Activated CD4-positive, alpha-beta T cell treated with anti-CD3 and anti-CD28 coated beads for 24 hours (primary cell): ENCODE measurements at places on chromosomes 2 and 18.

DNA sequence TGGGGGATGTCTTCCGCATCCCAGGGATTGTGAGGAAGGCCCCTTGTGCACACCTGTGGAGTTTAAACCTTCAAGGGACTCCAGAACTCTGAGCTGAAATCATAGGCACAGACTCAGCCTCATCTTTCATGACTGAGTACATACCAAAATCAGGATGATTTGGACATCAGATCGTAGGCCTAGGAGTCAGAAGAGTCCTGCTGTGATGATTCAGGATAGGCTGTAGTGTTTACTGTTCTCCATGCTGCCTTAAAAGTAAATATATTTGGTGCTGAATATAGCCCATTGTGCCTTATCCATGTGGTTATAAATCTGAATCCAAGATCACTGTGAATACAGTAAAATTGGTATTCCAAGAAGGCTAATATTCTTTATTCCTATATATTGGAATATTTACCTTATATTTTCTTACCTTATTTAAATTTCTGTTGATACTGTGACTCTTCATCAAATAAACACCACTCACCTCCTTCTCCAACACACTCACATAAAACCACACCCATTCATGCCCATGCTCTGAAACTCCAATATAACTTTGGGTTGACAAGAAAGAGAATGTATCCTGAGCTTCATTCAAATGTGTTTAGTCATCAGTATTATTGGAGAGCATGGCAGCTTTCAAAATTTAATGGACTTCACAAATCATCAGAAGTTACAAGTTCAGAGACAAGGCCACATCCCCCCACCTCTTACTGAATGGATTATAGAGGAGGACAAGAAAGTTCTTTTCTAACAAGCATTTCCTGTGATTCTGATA, 561.4 kb upstream of the LINC00305 start:
- DNase-seq = no peak

DNA sequence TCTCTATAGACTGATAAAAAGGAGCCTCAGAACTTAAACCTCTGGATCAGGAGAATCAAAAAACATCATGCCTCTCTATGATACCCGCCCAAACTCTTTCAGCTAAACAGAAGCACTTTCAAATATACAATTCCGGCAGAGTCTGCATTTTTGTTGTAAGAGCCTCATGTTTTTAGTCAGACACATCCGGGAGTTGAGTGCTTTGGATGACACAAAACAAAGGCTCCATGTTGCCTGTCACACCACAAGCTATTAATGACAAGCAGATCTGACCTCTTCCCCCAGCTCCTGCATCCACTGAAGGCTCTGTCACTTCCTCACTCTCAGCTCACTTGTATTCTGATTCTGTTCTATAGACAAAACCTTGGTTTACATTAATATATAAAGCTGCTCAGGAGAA, 33.2 kb downstream of the SLC38A11 start:
- DNase-seq = no peak

GRCh38 chr2:85545780-85546240, 6.8 kb downstream of the MAT2A start:
- no peak for DNase-seq

DNA sequence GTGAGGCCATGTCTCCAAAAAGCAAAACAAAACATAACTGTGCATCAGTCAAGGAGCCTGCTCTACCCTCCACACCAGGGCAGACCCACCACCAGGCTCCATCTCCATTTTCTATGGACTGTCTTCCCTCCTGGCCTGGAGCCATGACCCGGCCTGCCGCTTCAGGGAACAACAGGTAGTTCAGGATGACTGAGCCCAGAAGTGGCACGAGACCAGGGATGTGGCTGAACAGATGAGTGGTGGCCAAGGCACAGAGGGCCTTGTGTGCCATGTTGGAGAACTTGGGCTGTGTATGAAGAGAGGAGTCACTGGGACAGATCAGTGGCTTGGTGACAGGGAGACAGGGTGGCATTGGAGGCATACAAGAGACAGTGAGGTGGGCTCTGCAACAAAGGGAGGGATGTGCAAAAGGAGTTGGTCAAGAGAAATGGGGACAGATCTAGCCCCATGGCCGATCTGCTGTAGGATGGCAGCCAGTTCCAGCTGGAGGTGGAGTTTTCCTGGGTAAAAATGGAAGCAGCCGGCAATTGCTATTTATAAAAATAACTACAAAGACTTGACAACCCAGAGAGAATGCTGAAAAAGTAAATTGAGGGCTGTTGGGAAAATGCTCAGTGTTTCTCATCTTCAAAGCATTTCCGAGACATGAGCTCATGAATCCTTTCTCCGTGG, 35.0 kb downstream of the TMEM177 start:
- DNase-seq = no peak

DNA sequence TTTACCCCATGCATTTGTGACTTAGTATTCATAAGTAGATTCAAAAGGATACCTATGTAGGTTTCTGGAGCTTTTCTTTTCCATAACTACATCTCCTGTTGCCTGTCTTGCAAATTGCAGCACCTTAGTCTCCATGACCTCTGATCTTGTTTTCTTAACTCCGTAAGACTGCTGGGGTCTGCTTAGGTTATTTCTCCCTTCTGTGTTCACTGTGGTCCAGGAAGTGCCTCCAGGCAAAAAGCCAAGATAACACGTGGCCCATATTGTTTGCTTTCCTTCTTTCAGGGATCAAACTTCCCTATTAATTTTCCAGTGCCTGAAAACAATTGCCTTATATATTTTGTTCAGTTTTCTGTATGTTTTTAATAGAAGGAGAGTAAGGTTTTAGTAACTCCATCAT, 86.4 kb downstream of the GCA start:
- DNase-seq = no peak

- DNase-seq = no peak
These were observed 782.5 kb upstream of the ZEB2 start for GRCh38 chr2:145302451-145302850.

DNA sequence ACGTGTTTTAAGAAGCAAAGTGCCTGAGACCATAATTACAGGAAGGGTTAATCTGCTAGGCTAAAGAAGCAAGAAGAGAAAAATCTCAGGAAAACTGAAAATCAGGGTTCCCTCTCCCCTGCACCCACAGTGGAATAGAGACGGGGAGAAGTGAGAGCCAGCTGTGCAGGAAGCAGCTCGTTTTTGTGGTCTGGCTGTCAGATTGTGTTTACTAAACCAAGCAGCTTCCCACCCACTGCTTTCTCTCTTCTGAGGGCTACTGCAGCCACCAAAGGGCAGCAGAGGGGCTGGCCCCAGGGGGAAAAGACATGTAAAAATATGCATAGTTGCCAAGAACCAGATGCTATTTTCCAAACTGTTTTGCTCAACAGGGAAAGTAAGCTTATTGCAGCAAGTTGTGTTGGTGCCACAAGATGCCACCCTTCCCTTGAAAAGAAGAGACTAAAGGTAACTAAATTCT, 72.6 kb upstream of the THUMPD2 start:
- no peak for DNase-seq

- DNase-seq = no peak
These were observed 657.0 kb upstream of the SYT4 start for GRCh38 chr18:43934322-43934721.

- no peak for DNase-seq
These were observed 109.6 kb upstream of the SNTG2 start for GRCh38 chr2:841036-841435.

GRCh38 chr18:41231681-41232080, 723.4 kb upstream of the PIK3C3 start:
- no peak for DNase-seq

DNA sequence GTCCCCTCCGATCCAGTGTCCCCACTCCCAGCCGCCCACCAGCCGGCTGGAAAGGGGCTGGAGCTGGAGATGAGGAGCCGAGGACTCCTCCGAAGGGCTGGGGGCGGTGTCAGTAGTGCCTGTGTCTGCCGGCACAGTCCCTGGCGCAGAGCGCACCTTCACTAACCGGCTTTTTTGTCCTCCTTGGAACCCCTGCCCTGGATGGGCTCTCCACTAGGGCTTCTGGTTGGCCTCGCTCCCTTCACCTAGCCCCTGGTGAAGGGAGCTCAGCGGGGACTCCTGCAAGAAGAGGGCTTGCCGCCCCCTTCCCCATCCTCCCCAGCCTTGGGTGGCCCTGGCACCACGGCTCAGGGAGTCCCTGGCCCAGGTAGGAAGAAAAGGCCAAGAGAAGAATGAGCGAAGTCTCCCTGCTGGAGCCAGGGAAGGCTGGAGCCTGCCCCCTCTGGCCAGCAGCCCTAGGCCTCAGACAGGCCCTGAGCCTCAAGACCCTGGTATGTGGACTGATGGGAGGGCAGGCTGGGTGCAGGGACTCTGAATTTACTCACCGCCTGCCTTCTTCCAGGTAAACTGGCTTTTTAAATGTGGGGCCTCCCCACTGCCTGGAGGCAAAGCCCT, 570 bp upstream of the ECEL1 start:
- DNase-seq = no peak

DNA sequence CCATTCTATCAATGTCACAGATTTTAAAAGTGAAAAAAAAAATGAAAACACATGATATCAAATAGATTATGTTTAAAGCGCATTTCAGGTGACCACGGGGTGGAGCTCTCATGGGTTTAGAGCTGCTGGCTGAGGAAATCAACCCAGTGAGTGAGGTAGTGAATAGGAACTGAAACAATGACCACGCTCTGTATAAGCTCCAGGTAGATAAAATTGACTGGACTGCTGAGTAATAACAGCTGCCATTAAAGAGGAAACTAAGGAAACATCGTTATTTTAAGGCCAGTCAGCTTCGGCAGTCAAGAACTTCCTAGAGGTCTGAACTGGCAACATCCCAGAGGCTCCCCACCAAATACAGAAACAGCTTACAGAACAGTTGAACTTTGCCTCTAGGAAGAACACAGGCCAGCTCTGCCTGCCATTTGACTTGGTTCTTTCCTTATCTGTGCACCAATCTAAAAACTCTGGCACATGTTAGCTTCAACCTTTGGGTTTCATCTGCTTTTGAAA, 185.9 kb downstream of the PDE1A start:
- DNase-seq = no peak

- no peak for DNase-seq
These were observed 129.4 kb downstream of the RAD51AP2 start for GRCh38 chr2:17388798-17389197.

- no peak for DNase-seq
These were observed 29.5 kb downstream of the TNP1 start for GRCh38 chr2:216830346-216830745.

GRCh38 chr2:33373986-33374385, 102.5 kb upstream of the RASGRP3 start:
- DNase-seq = no peak

- DNase-seq = no peak
These were observed 782.6 kb upstream of the ID2 start for GRCh38 chr2:7899241-7899640.

- DNase-seq = no peak
These were observed 10.8 kb upstream of the MAPRE2 start for GRCh38 chr18:35030277-35030989.

DNA sequence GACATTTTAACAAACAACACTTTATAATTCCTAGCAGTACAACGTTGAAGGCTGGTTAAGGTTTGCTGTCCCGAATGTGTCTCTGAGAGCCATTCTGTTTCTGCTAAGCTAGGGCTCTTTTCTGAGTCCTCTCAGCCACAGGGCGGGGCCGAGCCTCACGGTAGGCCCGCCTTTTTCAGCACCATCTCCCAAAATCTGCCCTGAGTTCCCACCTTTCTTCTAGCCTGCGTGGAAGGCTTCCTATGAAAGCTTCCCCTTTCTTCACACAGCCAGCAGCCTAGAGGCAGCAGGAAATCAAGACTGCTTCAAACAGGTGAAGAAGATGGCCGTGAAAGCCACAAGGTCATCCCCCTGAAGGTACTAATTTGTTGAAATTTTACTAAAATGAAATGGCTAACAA, 255.5 kb downstream of the CDH2 start:
- DNase-seq = no peak

- DNase-seq = no peak
These were observed at the start of gene LGALSL for GRCh38 chr2:64453770-64454385. Gene LGALSL, plus strand, starts transcription at chr2:64454162. Its CDS starts 384 bp downstream, at chr2:64454546.

- no peak for DNase-seq
These were observed 788.4 kb upstream of the TMEFF2 start for GRCh38 chr2:192983173-192983572.

- no peak for DNase-seq
These were observed 16.3 kb downstream of the CAPG start for GRCh38 chr2:85393836-85394235.

GRCh38 chr2:128777196-128778035, 458.7 kb upstream of the HS6ST1 start:
- DNase-seq = no peak

DNA sequence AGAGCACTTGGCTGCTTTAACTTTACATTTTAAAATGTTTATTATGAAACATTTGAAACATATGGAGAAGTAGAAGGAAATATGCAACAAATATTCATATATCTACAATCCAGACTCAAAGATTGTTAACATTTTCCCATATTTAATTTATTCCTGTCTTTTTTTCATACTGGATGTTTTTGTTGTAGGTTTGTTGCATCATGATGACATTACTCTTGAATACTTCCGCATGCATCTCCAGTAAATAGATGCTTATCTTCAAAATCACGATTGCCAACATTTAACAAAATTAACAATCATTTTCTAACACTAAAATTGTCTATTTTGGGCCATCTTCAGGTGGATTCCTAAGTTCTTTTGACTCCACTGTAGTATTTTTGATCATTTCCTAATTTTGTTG, 21.1 kb upstream of the IL18RAP start:
- DNase-seq = no peak

- no peak for DNase-seq
These were observed 146.4 kb downstream of the MYT1L start for GRCh38 chr2:2184549-2185249.

- no peak for DNase-seq
These were observed 503 bp downstream of the ZNF513 start for GRCh38 chr2:27379836-27380625.

DNA sequence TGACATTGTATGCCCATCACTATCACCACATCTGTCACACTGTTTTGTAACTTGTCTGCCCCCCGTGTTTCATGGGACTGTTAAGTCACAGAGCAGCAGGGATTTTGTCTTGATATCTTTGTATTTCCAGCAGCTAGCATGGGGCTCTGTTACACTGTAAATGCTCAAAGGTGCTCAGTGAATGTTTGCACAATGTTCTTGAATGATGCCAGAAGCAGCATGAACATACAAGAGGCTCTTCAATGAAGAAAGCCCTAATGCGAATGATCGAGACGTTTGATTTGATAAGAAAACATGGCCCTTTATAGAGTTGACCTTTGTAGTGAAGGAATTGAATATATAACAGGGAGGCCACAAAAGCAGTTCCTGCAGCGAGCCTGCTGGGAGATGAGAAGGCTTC, 120.9 kb upstream of the TTC39C start:
- no peak for DNase-seq
